ENCODE measurements at places on chromosomes 12 and 14. TPM values are rescaled to one million over a fixed set of nuclear protein-coding genes. Genes with fewer than 3 reads are reported as not detected.

The YLPM1 gene
- 23.8 TPM for total RNA-seq

The SVOP gene
- total RNA-seq = not detected

The CCDC184 gene
- total RNA-seq = 0.53 TPM

The KCNJ8 gene
- 1.2 TPM for total RNA-seq

The TAS2R20 gene
- total RNA-seq = 1.8 TPM
